ENCODE measurements at places on chromosomes 11 and 22. TPM values are rescaled to one million over a fixed set of nuclear protein-coding genes. Genes with fewer than 3 reads are reported as not detected.

DNA sequence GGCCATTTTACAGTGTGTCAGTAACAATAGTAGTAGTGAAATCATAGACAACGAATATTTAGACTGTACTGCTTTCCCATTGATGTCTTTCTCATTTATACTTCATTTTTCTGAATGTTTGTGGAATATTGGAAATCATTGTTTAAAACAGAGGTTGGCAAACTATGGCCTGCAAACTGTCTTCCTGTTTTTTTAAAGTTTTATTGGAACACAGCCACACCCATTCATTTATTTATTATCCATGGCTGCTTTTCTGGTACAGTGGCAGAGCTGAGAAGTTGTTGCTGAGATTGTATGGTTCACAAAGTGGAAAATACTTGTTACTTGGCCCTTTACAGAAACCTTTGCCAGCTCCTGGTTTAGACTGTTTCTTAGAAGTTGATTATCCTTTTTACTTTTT, 13.7 kb downstream of the FAR1 start:
- DNase-seq, result no peak
- peaks cover 21% of the 10 kb centered on the region for H3K36me3 ChIP-seq
- no peak overlapping the region for H3K27ac ChIP-seq
- H3K27me3 ChIP-seq, result no peaks in the 10 kb centered on the region
- no peak overlapping the region for H3K4me3 ChIP-seq
- peaks cover 17% of the 10 kb centered on the region for H3K4me1 ChIP-seq

DNA sequence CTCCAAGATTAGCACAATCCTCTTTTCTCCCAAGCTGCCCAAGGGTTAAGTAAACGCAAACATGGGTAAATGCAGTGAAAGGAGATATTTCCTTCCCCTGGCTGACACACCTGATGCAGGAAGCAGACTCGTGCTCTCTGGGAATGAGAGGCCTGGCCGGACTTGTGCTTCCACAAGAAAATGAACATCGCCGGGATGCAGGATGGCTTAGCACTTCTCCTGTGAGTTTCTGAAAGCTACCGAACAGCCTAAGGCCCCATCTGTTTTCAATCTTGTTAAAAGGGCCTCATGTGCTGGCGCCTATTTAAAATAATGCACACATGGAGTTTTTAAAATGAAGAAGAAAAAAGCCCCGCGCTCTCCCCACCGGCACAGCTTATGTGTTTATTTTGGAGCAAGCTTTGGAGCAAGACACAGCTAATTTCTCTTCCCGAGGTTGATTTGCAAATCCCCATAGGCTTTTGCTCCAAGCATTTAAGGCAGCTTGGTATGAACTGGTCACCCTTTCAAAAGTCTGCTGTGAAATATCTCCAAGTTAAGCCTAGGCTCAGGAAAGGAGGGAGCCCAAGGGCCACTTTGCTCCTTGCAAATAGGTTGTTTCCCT, 100.9 kb downstream of the SYN3 start:
- no peak for DNase-seq
- H3K27me3 ChIP-seq, result no peaks in the 10 kb centered on the region
- H3K36me3 ChIP-seq, result no peaks in the 10 kb centered on the region
- no peak overlapping the region for H3K4me3 ChIP-seq
- H3K27ac ChIP-seq, result no peak overlapping the region

RIMBP3B gene
- 0.09 TPM for total RNA-seq

GRCh38 chr11:70338594-70338993, 59.7 kb upstream of the CTTN start:
- peaks cover 31% of the 10 kb centered on the region for H3K36me3 ChIP-seq
- H3K27ac ChIP-seq, result no peak overlapping the region
- H3K4me1 ChIP-seq, result no peaks in the 10 kb centered on the region
- no peak for DNase-seq
- H3K4me3 ChIP-seq, result no peak overlapping the region

GRCh38 chr22:40764763-40765441, 54.2 kb downstream of the SLC25A17 start:
- H3K36me3 ChIP-seq, result peaks cover 9% of the 10 kb centered on the region
- H3K27me3 ChIP-seq, result no peaks in the 10 kb centered on the region
- H3K4me3 ChIP-seq, result no peak overlapping the region

OR56A5 gene
- not detected for total RNA-seq

DNA sequence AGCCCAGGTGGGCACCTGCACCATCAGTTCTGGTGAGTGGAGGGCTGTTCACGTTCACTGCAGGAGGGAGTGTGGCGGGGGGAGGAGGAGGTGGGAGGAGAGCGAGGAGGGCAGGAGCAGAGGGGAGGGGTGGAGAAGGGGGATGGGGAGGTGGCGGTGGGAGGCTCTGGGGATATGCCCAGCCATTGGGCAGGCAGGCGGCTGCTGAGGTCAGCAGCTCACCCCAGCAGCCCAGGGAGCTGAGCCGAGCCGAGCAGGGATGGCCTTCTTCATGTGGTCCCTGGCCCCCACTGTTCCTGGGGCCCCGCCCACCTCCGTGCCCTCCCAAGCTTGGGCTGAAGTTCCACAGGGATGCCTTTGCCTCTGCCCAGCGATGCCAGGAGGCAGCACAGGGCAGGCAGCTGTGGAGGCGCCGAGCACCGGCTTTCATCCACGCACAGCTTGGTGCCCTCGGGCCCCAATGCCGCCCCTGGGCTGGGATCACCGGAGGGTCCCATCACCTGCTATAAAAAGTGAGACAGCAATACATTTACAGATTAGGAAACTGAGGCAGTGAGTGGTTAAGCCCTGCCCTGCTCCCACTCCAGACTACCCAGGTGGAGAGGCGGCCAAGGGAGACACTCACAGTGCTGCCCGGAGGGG, 21.6 kb downstream of the RTN4R start:
- H3K4me1 ChIP-seq, result peaks cover 38% of the 10 kb centered on the region
- no peak overlapping the region for H3K27ac ChIP-seq
- H3K4me3 ChIP-seq, result no peak overlapping the region
- H3K36me3 ChIP-seq, result no peaks in the 10 kb centered on the region
- H3K27me3 ChIP-seq, result no peaks in the 10 kb centered on the region
- DNase-seq, result no peak

OR2AG1 gene
- not detected for total RNA-seq

APOA5 gene
- total RNA-seq, result not detected

SYCE3 gene
- 0.76 TPM for total RNA-seq

BBOX1 gene
- total RNA-seq, result not detected

OSBP2 gene
- total RNA-seq, result 4.3 TPM

- no peak overlapping the region for H3K27ac ChIP-seq
- no peak for DNase-seq
- no peaks in the 10 kb centered on the region for H3K36me3 ChIP-seq
- no peaks in the 10 kb centered on the region for H3K4me1 ChIP-seq
These were observed 155.1 kb upstream of the CADM1 start for GRCh38 chr11:115659061-115659963.

DNA sequence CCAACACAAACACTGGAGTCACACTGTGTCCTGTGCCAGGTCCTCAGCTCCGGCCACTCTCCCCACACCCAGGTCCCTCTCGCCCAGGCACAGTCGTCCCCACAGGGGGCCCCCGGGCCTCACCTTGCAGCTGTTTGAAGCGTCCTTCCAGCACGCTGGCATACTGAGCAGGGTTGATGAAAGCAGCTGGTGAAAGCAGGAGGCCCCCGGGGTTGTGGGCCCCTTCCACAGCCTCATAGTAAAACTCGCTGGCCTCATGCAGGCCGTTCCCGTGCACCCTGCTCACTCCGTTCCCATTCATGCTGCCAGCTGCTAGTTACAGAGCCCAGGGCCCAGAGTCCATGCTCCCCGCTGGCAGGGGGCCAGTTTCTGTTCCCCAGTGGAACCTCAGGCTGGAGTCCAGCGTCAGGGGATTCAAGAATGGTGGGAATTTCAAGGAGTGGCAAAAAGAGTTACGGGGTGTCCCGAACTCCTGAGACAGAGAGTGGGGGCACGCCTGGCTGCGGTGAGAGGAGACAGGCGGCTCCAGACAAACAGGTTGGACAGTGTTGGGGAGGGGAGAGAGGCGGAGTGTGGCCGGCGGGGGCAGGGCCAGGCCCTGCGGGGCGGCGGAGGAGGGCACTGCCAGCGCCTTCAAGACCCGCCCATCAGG, 10.6 kb downstream of the SPTBN2 start:
- no peaks in the 10 kb centered on the region for H3K36me3 ChIP-seq
- DNase-seq, result no peak
- H3K4me3 ChIP-seq, result no peak overlapping the region
- peaks cover 13% of the 10 kb centered on the region for H3K4me1 ChIP-seq

DNA sequence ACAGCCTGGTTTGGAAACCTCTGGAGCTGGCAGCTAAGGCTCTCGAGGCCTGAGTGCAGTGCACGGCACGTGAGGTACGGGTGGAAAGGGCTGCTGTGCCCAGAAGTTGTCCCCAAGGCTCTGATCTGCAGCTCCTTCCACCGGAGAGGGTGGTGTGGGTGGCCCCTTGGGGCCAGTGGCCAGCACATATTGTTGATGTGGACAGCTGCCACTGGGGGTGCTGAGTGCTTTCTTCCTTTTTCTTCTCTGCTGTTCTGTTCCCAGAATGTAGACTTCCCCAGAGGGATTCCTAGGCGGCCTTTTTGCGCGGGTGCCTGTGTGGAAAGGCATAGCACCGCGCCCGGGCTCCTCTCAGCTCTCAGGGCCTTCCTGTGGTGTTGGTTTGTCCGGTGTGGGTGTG, 1476.5 kb downstream of the TBC1D22A start:
- H3K27me3 ChIP-seq, result peaks cover 5% of the 10 kb centered on the region
- no peak overlapping the region for H3K27ac ChIP-seq
- no peaks in the 10 kb centered on the region for H3K4me1 ChIP-seq
- H3K4me3 ChIP-seq, result no peak overlapping the region

- no peaks in the 10 kb centered on the region for H3K27me3 ChIP-seq
- DNase-seq, result no peak
- H3K27ac ChIP-seq, result no peak overlapping the region
- H3K4me3 ChIP-seq, result no peak overlapping the region
These were observed 36.4 kb downstream of the SWAP70 start for GRCh38 chr11:9700105-9700801.

HSPB2 gene
- total RNA-seq, result not detected

- peak overlapping the region; percentile 6 for H3K27ac ChIP-seq
- no peaks in the 10 kb centered on the region for H3K4me1 ChIP-seq
- no peaks in the 10 kb centered on the region for H3K27me3 ChIP-seq
These were observed 9.5 kb downstream of the DCHS1 start for GRCh38 chr11:6646071-6646470.

DNA sequence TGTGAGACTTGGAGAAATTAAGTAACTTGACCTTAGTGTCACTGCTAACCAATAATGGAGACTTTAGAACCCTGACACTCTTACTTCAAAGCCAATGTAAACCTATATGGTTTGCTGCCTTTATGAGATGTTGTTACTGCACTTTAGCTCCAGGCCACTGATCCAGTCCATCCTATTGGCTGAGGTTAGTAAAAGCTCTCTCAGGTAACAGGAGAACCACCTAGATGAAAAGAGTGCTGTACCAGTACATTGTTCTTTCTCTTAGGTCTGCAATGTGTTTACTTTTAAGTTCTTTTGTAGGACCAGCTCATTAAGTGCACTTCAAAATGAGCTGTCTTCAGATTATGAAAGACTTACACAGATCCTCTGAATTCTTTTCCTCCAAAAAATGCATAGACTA, 994.0 kb upstream of the FAT3 start:
- DNase-seq, result no peak
- H3K4me3 ChIP-seq, result no peak overlapping the region

- H3K27ac ChIP-seq, result no peak overlapping the region
- H3K36me3 ChIP-seq, result peaks cover 12% of the 10 kb centered on the region
- H3K4me3 ChIP-seq, result no peak overlapping the region
- H3K4me1 ChIP-seq, result peaks cover 4% of the 10 kb centered on the region
These were observed 98.7 kb upstream of the SORL1-AS1 start for GRCh38 chr11:121551463-121551862.

SEZ6L gene
- total RNA-seq, result not detected

GRCh38 chr22:29838599-29838956, 504 bp upstream of the ASCC2 start:
- peak overlapping the region; percentile 88 for H3K27ac ChIP-seq
- peaks cover 32% of the 10 kb centered on the region for H3K4me1 ChIP-seq
- H3K27me3 ChIP-seq, result no peaks in the 10 kb centered on the region
- DNase-seq, result no peak
- H3K36me3 ChIP-seq, result peaks cover 13% of the 10 kb centered on the region

HMOX1 gene
- total RNA-seq, result 0.88 TPM

GRCh38 chr11:121770939-121771595, 318.3 kb upstream of the SORL1-AS1 start:
- no peaks in the 10 kb centered on the region for H3K4me1 ChIP-seq
- no peak overlapping the region for H3K27ac ChIP-seq
- no peaks in the 10 kb centered on the region for H3K27me3 ChIP-seq
- no peaks in the 10 kb centered on the region for H3K36me3 ChIP-seq

DNA sequence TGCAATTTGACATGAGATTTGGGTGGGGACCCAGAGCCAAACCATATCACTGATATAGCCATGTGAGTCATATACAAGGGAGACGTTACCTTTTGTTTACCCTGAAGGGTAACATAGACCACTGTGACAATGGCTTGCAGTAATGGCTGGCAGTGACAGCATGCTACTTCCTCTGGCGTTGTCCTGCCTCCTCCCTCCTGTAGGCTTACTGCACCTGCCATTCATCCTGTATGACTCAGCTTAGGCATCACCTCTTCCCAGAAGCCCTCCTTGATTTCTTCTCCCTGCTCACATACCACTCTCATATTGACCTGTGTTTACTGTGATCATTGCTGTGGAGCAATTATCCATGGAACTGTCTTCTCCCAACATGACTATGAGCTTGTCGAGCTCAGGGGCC, 12.0 kb upstream of the PVALB start:
- peaks cover 9% of the 10 kb centered on the region for H3K4me1 ChIP-seq
- no peak for DNase-seq
- H3K27ac ChIP-seq, result no peak overlapping the region
- no peaks in the 10 kb centered on the region for H3K36me3 ChIP-seq
- H3K27me3 ChIP-seq, result peaks cover 26% of the 10 kb centered on the region

DNA sequence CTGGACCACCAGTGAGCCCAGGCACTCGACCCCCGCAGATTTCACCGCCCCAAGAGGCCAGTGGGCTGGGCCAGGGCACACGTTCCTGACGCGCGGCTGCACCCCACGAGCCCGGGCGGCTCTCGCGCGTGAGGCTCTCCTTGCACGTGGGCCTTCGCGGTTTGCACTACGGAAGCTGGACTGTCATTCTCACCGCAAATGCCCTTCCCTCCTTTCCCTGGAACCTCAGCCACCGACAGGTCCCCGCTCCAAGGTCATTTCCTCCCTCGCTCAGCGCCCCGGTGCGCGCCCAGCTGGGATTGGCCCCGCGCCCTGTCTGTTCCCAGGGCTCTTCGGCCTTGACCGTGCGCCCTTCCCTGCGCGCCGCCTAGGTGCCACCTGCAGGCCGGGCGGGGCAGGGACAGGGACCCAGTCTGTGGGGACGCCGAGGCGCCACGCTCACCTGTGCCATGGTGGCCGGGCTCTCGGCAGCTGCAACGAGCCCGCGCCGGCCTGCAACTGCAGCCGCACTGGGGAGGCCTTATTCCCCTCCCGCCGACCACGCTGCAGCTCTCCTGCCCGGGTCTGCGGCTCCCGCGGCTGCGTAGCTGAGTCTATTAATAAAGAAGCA, 2.1 kb upstream of the CPT1A start:
- peaks cover 28% of the 10 kb centered on the region for H3K4me1 ChIP-seq
- H3K36me3 ChIP-seq, result peaks cover 2% of the 10 kb centered on the region
- H3K4me3 ChIP-seq, result peak overlapping the region; percentile 88

GRCh38 chr11:120442031-120442430, 69.5 kb upstream of the GRIK4 start:
- H3K36me3 ChIP-seq, result peaks cover 21% of the 10 kb centered on the region
- no peaks in the 10 kb centered on the region for H3K4me1 ChIP-seq
- no peak overlapping the region for H3K27ac ChIP-seq
- H3K4me3 ChIP-seq, result no peak overlapping the region
- DNase-seq, result no peak

Measured in activated CD8-positive, alpha-beta memory T cell treated with anti-CD3 and anti-CD28 coated beads, Interleukin-2, amount 10 ng/mL, durations not matched to agents 7 days and 5 days (primary cell).